ENCODE measurements at places on chromosomes 1 and 21.
A peak's percentile ranks its signal among the peaks of the same experiment; 100 is the strongest.

GRCh38 chr1:83818916-83819315 is 180.0 kb downstream of the TTLL7 start:
- H3K4me1 ChIP-seq, result no peaks in the 10 kb centered on the region
- DNase-seq, result no peak
- no peak overlapping the region for H3K4me3 ChIP-seq

- no peak overlapping the region for H3K27ac ChIP-seq
- H3K36me3 ChIP-seq, result no peaks in the 10 kb centered on the region
- no peaks in the 10 kb centered on the region for H3K27me3 ChIP-seq
- no peak for DNase-seq
Observed at GRCh38 chr1:197247465-197247864, 20.6 kb upstream of the CRB1 start.

DNA sequence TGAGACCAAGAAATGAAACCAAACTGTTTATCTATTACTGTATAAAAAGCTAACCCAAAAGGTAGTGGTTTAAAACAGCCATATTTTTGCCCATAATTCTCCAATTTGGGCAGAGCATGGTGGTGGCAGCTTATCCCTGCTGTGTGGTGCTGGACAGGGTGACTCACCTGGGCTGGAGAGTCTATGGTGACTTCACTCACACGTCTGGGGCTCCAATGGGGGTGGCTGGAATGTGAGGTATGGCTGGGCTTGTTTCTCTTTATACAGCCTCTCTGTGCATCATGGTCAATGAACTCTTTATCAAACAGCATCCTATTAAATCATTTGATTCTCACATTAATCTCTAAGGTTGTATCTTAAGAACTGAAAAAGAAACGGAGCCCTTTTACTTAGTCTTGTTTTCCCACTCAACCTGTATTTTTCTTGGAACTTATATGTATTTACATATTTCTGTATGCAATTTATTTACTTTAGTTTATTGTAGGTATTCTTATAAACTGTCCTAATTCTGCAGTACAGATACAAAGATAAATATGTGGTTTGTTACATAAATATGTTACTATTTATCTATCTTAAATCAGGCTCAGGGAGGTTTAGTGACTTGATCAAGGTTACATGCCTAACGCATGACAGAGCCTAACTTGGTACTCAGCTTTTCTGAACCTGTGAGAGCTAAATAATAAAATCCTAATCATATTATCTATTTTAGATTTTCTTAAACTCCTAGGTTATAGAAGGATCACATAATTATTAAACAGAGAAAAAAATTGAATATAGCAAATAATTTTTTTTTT is 37.5 kb upstream of the WLS start:
- H3K4me1 ChIP-seq, result no peaks in the 10 kb centered on the region
- no peak overlapping the region for H3K4me3 ChIP-seq
- H3K27ac ChIP-seq, result no peak overlapping the region
- H3K27me3 ChIP-seq, result no peaks in the 10 kb centered on the region
- DNase-seq, result no peak

DNA sequence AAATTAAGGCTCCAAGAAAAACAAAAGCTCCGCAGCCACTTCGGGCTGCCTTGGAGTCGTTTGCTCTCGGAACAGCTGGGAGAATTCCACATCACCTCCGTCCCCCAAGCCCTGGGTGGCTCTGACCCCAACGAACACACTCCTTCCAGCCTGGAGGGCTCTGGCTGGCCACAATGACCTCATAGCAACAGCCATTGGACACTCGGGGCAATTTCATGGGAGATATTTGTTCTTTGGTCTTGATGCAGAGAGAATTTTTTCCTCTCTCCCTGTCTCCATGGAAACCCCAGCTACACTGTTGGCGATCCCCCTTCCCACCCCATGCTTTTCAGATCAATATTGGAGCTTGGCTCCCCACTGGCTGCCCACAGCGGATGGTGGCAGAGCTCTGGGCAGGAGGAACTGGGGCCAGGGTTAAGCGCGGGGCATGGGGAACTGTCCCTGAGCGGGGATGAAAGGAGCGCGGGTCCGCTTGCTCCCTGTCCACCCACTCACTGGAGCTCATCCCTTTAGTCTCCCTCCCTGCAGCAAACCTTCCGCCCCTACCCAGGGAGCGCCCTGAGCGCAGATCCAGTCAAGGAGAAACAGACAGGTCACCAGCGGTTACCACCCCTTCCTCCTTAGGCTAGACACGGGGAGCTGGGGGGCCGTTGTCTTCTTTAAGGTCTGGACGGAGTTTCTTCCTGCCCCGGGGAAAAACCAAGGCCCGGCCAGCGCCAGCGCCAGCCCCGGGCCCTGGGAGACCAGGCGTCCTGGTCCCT is 1.2 kb downstream of the WNT4 start:
- no peak overlapping the region for H3K27ac ChIP-seq
- no peaks in the 10 kb centered on the region for H3K4me1 ChIP-seq
- DNase-seq, result peak; percentile 38
- no peaks in the 10 kb centered on the region for H3K36me3 ChIP-seq
- no peak overlapping the region for H3K4me3 ChIP-seq

GRCh38 chr1:225654277-225654597 is 1.3 kb upstream of the ENAH start:
- no peaks in the 10 kb centered on the region for H3K36me3 ChIP-seq
- H3K27me3 ChIP-seq, result no peaks in the 10 kb centered on the region
- no peak for DNase-seq
- peak overlapping the region; percentile 86 for H3K4me3 ChIP-seq

GRCh38 chr1:100835866-100836842 is 58.5 kb downstream of the EXTL2 start:
- peak overlapping the region; percentile 36 for H3K27ac ChIP-seq
- H3K27me3 ChIP-seq, result no peaks in the 10 kb centered on the region
- H3K4me1 ChIP-seq, result no peaks in the 10 kb centered on the region

GRCh38 chr1:208192995-208193394 is 51.2 kb downstream of the PLXNA2 start:
- peaks cover 3% of the 10 kb centered on the region for H3K36me3 ChIP-seq
- no peaks in the 10 kb centered on the region for H3K27me3 ChIP-seq

- no peaks in the 10 kb centered on the region for H3K4me1 ChIP-seq
- peak overlapping the region; percentile 25 for H3K27ac ChIP-seq
Observed at GRCh38 chr1:116667078-116667574, 407 bp downstream of the IGSF3 start.

DNA sequence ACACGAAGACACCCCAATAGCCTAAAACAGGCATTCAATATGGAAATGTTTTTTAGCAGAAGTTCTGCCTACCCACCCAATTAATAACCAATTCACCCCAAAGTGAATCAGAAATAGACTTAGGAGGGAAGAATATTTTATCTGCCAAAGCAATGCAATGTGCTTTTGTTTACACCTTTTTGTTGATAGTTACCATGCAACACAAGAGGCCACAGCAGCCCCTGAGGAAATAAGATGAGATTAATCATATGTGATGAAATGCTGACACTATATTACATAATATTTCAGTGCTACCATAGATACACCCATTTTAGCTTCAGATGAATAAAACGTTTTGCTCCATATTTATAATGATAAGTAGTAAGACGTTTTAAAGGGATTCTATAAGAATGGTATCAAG is 60.9 kb upstream of the RGS2 start:
- H3K27me3 ChIP-seq, result no peaks in the 10 kb centered on the region
- no peak overlapping the region for H3K4me3 ChIP-seq
- H3K36me3 ChIP-seq, result no peaks in the 10 kb centered on the region
- H3K4me1 ChIP-seq, result no peaks in the 10 kb centered on the region
- H3K27ac ChIP-seq, result no peak overlapping the region

- H3K4me1 ChIP-seq, result no peaks in the 10 kb centered on the region
- H3K27me3 ChIP-seq, result no peaks in the 10 kb centered on the region
- no peaks in the 10 kb centered on the region for H3K36me3 ChIP-seq
Observed at GRCh38 chr1:193700710-193701355, 514.4 kb upstream of the B3GALT2 start.

DNA sequence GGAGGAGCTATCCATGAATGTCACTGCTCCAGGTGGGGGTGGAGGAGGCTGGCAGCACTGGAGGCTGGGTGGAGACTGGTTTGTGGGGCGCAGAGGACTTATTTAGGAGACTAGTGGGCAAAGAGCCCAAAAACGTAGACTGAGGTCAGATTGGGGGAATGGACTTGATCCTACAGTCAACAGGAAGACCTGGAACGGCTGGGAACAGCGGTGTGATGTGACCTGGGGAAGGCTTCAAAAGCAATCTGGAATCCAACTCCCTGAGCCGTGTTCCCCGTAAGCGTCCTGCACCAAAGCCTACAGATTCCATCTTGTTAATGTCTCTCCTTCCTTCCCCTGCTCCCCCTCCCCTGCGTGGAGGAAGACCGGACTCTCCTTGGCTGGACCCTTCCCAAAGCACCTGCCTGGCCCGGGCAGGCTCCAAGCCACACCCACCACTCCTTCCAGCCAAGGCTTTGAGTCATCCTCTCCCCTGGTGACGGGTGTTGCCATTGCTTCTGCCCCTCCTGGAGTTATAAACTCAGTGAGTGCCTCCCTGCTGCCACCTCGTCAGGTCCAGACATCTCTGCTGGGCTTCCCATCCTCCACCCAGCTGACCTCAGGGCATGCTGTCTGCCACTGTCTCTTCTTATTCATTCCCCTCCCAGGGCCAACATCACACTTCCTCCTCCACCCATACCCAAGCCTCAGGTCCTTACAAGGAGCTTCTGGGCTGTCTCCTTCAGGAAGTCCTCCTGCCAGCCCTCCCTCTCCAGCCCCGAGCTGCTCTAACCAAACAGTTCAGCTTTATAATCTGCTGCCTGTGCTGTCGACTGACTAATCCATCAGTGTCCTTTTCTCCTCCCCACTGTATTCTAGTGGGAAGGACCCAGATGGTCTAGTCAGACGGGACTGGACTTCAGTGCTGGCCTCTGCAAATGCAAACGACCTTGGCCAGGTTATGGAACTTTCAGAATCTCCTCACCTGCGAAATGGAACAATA is 1.6 kb upstream of the CLSTN1 start:
- H3K27me3 ChIP-seq, result no peaks in the 10 kb centered on the region
- no peak overlapping the region for H3K4me3 ChIP-seq
- H3K27ac ChIP-seq, result peak overlapping the region; percentile 81
- no peaks in the 10 kb centered on the region for H3K4me1 ChIP-seq

DNA sequence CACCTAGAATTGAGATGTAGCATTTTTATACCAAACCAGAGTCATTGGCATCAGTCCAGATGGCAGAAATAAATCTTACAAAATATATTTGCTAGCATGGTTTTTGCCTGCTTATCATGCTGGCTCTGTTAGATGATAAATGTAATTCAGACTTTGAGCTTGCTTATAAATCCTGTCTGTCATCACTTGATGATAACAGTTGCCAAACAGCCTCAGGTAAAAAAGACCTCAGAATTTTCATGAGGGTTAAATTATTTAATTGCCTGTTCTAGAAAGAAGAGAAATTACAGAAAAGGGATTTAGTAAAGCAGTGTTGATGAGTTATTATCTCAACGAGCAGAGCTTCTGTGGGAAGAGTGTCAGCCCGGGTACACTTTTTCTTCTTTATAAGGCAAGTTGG is 83.3 kb downstream of the FNBP1L start:
- no peak overlapping the region for H3K27ac ChIP-seq
- H3K36me3 ChIP-seq, result peaks cover 13% of the 10 kb centered on the region
- DNase-seq, result no peak
- H3K27me3 ChIP-seq, result no peaks in the 10 kb centered on the region
- H3K4me3 ChIP-seq, result no peak overlapping the region

DNA sequence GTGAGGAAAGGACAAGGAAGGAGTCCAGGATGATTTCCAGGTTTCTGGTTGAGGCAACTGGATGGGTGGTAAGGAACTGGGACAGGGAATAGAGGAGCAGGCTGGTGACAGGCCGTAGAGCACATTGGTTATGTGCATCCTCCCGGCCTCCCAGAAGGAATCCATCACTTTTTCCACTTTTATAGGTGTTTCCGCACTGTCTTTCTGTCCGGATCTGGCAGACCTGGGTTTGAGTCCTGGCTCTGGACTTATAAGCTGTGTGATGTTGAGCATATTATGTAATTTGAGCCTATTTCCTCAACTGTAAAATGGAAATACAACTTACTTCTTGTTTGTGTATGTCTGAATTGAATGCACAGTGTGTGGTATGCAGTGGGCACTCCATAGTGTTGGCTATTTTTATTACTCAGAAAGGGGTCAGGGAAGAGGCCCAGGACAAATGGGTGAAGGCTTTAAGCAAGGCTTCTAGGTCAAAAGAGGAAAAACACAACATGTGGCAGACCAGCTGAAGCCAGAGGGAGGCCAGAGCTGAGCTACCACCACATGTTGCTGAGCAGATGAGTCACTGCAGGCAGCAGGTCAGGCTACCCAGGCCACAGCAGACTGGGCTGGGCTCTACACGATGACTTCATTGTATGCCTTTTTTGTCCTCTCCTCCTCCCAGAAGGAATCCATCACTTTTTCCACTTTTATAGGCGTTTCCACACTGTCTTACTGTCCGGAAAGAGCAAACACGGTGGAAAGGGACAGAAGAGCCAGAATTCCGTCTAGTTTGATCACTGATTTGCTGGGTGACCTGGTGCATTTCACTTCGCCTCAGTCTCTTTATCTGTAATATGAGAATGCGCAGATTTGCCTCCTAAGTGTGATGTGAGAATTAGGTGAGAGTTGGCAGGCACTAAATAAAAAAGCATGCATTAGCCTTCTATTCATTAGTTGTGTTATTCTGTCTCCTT is 791 bp upstream of the MAST2 start:
- peak; percentile 92 for DNase-seq
- no peaks in the 10 kb centered on the region for H3K27me3 ChIP-seq

DNA sequence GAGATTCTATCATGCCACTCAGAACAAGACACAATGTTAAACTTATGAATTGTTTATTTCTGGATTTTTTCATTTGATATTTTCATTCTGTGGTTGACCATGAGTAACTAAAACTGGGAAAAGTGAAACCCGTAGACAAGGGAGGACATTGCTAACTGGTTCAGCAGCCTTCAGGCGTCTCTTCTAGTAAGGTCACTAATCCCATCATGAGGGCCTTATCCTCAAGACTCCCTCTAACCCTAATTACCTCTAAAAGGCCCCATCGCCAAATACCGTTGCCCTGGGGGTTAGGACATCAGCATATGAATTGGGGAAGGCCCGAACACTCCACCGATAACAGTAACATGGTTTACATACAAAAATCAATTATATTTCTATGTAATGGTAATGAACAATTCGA is 247.6 kb downstream of the TM2D1 start:
- H3K4me3 ChIP-seq, result no peak overlapping the region
- no peak overlapping the region for H3K27ac ChIP-seq
- no peaks in the 10 kb centered on the region for H3K4me1 ChIP-seq
- H3K36me3 ChIP-seq, result no peaks in the 10 kb centered on the region
- H3K27me3 ChIP-seq, result no peaks in the 10 kb centered on the region

- H3K36me3 ChIP-seq, result no peaks in the 10 kb centered on the region
- DNase-seq, result no peak
- H3K4me1 ChIP-seq, result no peaks in the 10 kb centered on the region
- H3K4me3 ChIP-seq, result no peak overlapping the region
Observed at GRCh38 chr21:32252136-32252535, 26.7 kb downstream of the MIS18A start.

- no peaks in the 10 kb centered on the region for H3K27me3 ChIP-seq
- H3K4me1 ChIP-seq, result peaks cover 16% of the 10 kb centered on the region
- DNase-seq, result no peak
- H3K27ac ChIP-seq, result no peak overlapping the region
- H3K4me3 ChIP-seq, result no peak overlapping the region
Observed at GRCh38 chr1:37944816-37945215, 2.0 kb downstream of the INPP5B start.

GRCh38 chr1:74266001-74266400 is 30.8 kb downstream of the TNNI3K start:
- H3K36me3 ChIP-seq, result no peaks in the 10 kb centered on the region
- H3K27me3 ChIP-seq, result no peaks in the 10 kb centered on the region
- H3K27ac ChIP-seq, result no peak overlapping the region

GRCh38 chr1:179262183-179262582 is 31.4 kb upstream of the SOAT1 start:
- no peak for DNase-seq
- H3K4me3 ChIP-seq, result no peak overlapping the region
- H3K27me3 ChIP-seq, result no peaks in the 10 kb centered on the region
- no peak overlapping the region for H3K27ac ChIP-seq
- H3K36me3 ChIP-seq, result no peaks in the 10 kb centered on the region
- H3K4me1 ChIP-seq, result no peaks in the 10 kb centered on the region
